CD4-positive, alpha-beta T cell treated with Interleukin-6 at 100 ng/mL for 8 hours (primary cell): ENCODE measurements at places on chromosomes 3 and 15.

DNA sequence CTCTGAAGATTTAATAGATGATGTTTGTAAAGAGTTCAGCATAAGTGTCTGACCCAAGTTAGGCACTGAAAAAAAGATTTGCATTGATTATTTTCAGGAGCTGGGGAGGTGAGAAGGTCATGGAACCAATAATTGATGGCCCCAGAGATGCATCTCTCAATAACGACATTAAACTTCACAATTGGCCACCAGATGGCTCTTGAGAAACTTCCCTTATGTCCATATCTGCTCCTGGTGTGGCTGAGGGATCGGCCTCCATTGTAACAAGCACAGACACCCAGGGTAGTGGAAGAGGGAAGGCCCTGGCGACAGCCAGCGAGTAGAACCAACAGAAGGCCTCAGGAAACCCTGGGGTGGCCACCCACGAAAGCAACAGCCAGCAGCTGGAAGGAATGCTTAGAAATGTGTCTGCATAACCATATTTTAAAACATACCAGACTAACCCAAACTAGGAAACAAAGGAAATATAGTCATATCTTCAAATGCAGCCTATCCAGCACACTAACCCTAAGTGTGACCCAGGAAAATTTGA, 536.7 kb downstream of the SOX2 start:
- DNase-seq, result no peak

- no peak for DNase-seq
Measured at GRCh38 chr3:149292666-149293065, 40.8 kb downstream of the TM4SF18 start.

DNA sequence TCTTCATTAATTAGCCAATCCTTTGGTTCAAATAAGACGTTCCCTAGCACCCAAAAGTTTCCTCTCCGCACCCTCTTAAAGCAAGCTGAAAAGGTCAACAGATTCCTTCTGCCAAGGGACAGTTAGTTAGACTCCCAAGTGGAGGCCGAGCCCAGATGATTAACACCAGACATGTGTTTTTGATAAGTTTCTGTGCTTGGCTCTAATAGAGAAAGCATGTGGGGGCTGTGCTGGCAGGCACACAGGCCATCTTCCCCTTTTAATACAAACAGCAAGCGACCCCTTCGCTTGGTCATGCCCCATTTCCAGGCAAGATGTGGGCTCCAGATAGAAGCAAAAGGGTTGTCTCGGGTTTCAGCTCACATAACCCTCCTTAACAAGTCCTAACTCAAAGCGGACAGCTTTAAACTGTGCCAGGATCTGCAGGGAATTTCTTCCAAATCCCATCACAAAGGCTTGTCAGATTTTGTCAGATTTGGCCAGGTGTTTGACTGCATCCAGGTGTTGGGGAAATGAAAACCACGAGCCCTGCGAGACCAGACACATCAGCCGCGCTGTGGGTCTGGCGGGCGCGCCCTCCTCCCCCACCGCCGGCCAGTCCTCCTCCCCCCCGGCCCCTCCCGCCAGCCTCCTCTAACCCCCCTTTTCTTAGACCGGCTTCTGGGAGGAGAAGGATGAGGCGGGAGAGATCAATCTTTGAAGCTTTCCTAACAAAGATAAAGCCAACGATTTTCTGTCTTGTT, 3.3 kb downstream of the HES1 start:
- DNase-seq, result no peak

DNA sequence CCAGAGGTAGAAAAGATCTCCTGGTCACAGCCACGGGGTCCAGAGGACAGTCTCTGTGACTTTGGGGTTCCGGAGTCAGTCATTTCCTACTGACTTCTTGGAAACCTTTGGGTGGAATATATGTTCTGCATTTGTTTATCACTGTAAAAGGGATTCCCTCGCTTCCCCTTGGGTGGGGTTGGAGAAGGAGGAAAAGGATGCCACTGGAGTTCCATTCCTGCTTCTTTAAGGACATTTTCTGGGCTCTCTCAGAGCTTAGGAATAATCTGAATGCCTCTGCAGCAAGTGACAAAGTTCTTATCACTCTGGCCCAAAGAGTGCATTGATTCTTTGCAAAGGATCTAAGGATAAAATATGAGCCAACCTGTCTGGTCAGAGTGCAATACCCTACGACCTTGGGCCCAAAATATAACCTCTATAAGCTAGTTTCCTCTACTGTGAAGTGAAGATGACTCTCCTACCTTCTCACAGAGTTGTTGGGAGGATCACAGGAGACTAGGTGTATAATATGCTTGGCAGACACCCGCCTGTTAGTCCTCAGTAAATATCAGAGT, 17.2 kb downstream of the ARHGEF3 start:
- no peak for DNase-seq

DNA sequence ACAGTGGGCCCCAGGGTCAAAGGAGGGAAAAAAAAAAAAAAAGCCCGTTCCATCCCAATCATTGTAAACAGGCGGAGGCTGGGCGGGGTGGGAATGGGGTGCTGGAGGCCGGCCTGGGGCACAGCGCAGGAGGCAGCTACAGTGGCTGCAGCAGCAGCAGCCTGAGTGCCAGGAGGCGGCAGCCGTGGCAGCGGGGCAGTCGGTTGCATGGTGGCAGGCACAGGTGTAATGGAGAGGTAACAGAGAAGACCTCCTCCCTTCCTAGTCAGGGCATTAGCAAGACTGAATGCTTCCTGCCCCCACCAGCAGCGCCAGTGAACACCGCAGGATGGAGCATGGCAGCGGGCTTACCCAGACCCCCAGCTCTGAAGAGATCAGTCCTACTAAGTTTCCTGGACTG, 279.1 kb upstream of the TTC14 start:
- DNase-seq, result no peak

DNA sequence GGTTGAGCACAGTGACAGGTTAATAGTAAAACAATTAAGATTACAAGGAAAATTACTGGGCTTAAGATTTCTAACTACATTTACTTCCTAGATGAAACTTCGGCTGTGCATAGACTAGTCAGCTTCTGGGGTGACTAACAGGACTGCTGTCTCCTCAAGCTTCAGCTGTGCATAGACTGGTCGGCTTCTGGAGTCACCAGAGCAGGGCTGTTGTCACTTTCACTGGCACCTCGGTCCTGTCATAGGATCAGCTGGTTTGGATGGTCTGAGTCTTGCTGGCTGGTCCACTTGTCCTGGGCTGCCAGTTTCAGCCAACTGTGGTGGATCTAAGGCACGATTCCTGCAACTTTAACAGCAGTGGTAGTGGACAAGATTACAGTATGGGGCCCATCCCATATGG, 23.9 kb upstream of the ACAD9 start:
- no peak for DNase-seq

- no peak for DNase-seq
Measured at GRCh38 chr3:125148836-125149235, 63.7 kb downstream of the SLC12A8 start.

GRCh38 chr15:92385096-92385495, 8.6 kb upstream of the ST8SIA2 start:
- no peak for DNase-seq

- peak; percentile 14 for DNase-seq
Measured at GRCh38 chr3:51982352-51982837, 940 bp upstream of the ACY1 start.

GRCh38 chr3:102301155-102301880, 133.5 kb upstream of the ZPLD1 start:
- DNase-seq, result no peak

- DNase-seq, result no peak
Measured at GRCh38 chr3:196193736-196194541, 17.3 kb downstream of the ZDHHC19 start.

GRCh38 chr3:23820888-23821287, 15.1 kb downstream of the UBE2E1 start:
- DNase-seq, result no peak

GRCh38 chr3:172675441-172676193, 35.2 kb downstream of the NCEH1 start:
- peak; percentile 44 for DNase-seq

- no peak for DNase-seq
Measured at GRCh38 chr3:126782536-126782935, 78.5 kb downstream of the CHCHD6 start.

DNA sequence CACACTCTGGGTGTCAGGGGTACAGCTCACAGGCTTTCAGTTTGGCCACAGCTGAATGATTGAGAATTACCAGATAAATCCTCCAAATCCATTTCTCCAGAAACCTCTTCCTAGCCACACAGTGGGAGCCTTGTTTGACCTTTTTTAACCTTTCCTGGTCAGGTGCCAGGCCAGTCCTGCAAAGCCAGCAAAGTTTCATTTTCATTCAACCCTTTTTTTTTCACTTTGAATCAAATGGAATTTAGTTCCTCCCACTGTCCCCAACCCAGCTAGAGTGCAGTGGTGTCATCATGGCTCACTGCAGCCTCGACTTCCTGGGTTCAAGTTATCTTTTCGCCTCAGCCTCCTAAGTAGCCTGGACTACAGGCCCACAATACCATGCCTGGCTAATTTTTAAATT, 67.8 kb downstream of the NSUN3 start:
- DNase-seq, result no peak

DNA sequence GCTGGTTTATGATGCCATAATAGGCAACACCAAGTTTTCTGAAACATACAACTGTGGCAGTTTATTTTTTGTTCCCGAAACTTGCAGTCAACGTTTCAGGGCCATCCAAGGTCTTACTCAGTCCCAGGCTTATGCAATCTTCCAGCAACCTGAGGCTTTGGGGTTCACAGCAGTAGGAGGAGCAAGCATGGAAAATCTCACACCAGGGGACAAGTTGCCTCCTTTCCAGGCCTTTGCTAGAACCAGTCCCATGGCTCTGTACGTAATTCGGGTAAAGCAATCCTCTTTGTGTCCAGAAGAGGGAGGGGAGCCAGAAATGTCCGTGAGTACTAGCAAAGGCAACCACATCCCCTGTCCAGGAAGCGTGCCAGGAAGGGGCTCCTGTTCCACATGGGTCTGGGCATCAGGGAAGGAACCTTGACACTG, 4.7 kb upstream of the FAM240A start:
- no peak for DNase-seq

DNA sequence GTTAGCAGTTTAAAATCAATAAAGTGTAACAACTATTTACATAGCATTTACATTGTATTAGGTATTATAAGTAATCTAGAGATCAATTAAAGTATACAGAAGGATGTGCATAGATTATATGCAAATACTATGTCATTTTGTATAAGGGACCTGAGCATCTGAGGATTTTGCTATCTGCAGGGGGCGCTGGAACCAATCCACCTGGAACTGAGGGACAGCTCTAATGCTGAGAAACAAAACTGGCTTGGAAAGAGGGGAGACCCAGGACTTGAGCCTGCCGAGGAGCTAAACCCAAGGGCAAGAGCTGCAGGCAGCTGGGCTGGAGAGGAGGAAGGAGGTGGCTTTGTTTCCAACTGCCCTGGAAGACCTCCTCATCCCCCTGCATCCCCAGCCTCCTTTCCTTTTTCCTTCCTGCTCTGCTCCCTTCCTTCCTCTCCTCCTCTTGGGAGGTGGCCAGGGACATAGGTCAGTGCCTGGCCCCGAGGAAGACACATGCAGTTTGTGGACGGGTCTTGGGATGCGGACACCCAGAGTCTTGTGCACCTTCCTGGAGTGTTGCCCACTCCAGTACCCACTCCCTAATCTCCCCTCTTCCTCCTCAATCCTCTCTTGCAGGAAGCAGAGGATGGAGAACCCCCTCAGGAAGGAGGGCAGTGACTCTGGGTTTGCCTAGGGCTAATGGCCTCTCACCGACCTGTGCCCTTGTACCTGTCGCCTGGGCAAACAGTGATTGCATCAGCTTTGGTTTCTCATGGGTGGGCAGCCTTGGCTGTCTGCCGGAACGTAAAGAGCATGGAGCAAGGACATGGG, 825 bp upstream of the RTP3 start:
- DNase-seq, result peak; percentile 52

DNA sequence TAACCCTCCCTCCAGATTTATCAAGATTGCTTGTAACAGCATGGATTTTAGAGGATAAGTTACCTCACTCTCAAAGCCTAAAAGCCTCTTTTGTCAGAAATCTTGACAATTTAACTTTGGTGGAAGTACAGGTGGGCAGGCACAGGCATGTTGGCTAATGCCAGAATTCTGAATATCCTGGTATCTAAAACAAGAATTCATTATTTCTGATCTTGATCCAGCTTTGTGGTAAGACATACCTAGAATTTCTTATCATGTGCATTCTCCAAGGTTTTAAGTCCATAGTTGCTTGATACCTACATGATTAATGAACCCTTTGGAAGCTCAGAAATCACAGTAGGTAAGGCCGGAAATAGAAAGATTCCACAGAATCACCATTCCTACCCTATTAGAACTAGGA, 109.9 kb upstream of the TTC14 start:
- no peak for DNase-seq

DNA sequence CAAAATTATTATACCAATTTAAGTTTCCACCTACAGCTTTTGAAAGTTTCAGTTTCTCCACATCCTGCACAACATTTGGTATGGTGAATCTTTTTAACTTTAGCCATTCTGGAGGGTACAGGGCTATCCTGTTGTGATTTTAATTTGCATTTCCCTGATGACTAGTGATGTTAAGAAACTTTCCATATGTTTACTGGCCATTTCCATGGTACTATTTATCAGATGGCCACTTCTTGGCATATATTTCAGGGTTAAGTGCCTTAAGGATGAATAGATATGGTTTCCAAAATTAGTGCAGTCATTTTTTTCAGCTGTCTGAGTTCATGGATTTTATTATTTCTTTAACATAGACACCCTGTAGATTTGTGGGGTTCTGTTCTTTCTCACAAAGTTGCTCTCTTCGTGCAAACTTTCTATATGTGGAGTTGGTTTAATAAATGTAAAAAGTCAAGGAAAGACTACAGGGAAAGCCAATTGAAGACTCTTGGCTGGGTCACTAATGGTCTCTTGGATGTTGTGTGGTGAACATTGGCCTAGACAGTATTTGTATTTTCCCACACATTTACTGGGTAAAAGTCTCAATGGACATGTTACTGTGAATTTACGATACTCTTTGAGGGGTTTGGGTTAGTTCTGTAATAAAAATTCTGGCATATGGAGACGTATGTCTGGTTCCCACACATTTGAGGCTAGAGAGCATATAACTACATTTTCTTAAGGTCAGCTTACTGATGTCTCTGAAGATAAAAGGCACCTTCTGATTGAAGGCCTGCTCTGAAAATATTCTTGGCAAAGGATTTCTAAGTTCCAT, 147.5 kb upstream of the PDZRN3 start:
- DNase-seq, result no peak

GRCh38 chr3:85737846-85738245, 779.1 kb downstream of the CADM2 start:
- DNase-seq, result no peak

- no peak for DNase-seq
Measured at GRCh38 chr3:112372396-112372795, 39.4 kb downstream of the CD200 start.

- no peak for DNase-seq
Measured at GRCh38 chr3:79326642-79327041, 441.2 kb downstream of the ROBO1 start.

GRCh38 chr15:80594091-80594889, 100.8 kb upstream of the ABHD17C start:
- DNase-seq, result no peak
